NB4 (cell line): ENCODE measurements at places on chromosomes 5 and 9.

- DNase-seq, result no peak
These were observed 60.5 kb downstream of the ROPN1L start for GRCh38 chr5:10502130-10502529.

DNA sequence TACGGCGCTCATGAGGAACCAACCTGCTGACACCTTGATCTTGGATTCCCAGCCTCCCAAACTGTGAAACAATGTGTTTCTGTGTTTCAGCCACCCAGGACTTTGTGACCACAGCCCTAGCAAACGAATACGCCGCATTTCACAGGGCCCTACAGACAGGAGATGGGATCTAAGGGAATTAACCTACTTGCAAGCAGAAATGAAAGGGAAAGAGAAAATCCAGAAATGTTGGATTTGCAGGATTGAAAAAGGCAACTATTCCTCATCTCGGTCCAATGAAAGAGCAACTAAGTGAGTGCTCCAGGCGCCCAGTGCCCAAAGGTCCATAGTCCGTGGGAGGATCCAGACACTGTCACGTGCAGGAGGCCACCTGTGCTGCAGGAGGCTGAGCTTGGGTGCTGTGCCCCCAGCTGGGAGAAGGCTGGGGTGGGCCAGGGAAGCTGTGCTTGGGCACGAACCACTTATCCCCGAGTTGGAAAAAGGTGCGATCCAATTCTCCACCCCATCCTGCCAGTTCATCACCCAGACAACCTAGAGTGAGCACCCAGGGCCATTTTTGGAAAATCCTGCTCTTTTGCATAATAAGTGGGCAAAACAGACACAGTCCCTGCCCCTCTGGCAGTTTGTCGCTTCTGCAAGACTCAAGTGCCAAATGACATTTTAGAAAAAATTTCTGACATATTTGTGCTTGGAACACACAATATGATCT lies 177.9 kb downstream of the C9orf50 start:
- no peak for DNase-seq

DNA sequence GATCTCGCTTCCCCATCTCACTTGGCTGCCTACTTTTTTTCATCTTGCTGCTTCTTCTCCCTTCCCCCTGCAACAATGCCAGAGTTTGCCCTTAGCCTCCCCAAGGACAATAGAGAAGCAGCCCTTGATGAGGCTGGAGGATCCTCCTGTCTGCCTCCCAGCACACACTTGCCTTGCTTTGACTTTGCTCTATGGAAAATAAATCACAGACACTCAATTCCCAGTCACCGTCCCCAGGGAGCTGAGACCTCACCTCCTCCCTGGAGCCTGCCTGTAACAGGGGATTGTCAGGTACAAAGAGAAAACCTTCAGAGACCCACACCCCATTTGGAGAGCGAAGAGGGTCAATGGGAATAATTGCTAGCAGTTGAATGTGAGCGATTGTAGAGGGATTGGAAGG lies 242.1 kb upstream of the ZNF462 start:
- no peak for DNase-seq

- DNase-seq, result no peak
These were observed 22.0 kb downstream of the CDC42SE2 start for GRCh38 chr5:131285703-131286399.

- DNase-seq, result no peak
These were observed 74.7 kb upstream of the DAPK1 start for GRCh38 chr9:87422999-87423398.

- DNase-seq, result no peak
These were observed 2.1 kb downstream of the SYNPO start for GRCh38 chr5:150642567-150642927.

GRCh38 chr9:129284607-129285291 lies 106.7 kb upstream of the IER5L start:
- no peak for DNase-seq

DNA sequence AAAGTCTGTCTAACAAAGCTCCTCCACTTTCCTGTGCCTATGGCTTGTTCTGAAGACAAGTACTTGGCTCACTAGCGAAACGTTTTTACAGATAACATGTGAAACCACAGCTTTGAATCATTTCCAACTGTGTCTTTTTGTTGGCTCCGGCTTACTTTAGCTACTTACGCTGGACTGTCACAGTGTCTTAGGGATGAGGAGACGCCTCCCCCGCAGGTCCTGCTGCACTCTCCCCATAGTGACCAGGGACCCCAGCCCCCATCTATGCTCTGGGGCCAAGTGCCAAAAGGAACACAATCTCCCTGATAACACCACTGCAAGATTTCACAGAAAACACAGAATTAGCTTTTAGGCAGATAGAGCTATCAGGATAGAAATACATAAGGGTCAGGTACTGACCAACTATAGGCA lies 219.1 kb downstream of the ADAMTS6 start:
- no peak for DNase-seq

DNA sequence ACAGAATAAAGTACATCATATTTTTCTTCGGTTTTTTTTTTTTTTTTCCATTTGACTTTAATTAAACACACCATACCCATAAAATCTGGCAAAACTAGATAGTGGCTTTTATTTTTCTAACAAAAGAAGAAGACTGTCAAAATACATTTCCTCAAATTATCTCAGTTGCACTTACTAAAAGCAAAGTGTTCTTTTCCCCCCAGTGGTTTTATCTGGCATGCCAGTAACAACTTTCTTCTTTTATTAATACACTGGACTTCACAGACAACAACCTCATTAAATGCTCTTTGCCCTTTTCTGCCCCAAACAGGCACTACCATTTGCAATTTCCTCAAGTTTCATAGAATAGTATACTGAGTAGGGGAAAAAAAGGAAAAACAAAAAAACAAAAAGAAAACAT lies 1792.3 kb downstream of the EFNA5 start:
- DNase-seq, result no peak

GRCh38 chr5:165712011-165712410 lies 2206.6 kb downstream of the MAT2B start:
- DNase-seq, result no peak

GRCh38 chr5:104914536-104915070 lies 1352.0 kb upstream of the NUDT12 start:
- DNase-seq, result no peak

DNA sequence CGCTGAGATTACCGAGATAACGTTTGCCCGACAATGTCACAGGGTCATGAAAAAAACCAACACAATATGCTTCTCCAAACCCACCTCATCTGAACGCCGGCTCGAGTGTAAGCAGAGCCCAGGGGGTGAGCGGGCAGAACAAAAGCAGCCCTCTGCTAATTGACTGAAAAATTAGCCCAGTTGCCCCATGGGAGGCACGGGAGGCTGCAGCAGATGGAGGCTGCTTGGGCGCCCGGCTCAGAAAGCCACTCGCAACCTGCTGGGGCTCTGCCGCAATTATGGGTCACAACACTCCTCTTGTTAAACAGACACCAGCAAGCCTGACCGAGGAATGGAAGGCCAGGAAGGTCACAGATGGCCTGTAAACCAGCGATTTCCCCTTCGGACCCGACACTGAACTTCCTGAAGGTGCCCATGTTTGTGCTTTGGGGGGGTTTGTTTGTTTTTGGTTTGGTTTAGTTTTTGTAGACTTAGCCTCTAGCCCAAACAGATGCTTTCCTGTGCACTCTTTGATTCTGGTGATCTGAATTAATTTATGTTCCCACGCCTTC lies 104.6 kb upstream of the IRX1 start:
- no peak for DNase-seq

DNA sequence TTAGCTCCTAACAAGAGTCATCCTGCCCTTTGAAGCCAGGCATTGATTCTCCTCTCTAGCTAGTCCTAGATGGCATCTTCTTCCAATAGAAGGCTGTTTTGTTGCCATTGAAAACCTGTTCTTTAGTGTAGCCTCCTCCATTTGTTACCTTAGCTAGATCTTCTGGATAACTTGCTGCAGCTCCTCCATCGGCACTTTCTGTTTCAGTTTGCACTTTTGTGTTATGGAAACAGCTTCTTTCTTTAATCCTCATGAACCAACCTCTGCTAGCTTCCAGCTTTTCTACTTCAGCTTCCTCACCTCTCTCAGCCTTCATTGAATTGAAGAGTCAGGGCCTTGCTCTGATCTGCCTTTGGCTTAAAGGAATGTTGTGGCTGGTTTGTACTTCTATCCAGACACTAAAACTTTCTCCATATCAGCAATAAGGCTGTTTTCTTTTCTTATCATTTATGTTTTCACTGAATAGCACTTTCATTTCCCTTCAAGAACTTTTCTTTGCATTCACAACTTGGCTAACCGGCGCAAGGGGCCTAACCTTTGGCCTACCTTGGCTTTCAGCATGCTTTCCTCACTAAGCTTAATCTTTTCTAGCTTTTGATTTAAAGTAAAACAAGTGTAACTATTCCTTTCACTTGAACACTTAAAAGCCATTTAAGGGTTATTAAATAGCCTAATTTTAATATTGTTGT lies 166.5 kb upstream of the SLC12A2 start:
- no peak for DNase-seq

- DNase-seq, result no peak
These were observed 12.6 kb downstream of the QSOX2 start for GRCh38 chr9:136232969-136233368.
